ENCODE measurements at places on chromosomes 13 and 19. TPM values are rescaled to one million over a fixed set of nuclear protein-coding genes. Genes with fewer than 3 reads are reported as not detected.

DNA sequence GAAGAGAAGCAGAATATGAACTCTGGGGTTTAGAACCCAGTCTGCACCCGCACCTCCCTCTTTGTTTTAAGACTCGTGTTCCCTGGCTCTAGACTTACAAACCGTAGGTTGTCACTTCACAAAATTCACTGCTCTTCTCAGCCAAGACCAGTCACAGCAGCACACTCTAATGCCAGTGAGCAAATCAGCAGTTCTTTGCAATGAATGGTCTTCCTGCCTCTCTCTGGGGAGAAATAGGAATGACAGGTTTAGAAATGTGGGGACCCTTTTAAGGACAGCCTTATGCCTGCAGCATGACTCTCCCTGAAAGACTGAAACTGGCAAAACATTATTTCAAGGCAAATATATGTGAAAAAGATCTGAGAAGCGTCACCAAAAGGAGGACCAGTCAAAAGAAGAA lies 156.9 kb downstream of the KCTD15 start:
- peaks cover 15% of the 10 kb centered on the region for H3K27me3 ChIP-seq
- H3K27ac ChIP-seq = no peak overlapping the region
- H3K4me3 ChIP-seq = no peak overlapping the region

DNA sequence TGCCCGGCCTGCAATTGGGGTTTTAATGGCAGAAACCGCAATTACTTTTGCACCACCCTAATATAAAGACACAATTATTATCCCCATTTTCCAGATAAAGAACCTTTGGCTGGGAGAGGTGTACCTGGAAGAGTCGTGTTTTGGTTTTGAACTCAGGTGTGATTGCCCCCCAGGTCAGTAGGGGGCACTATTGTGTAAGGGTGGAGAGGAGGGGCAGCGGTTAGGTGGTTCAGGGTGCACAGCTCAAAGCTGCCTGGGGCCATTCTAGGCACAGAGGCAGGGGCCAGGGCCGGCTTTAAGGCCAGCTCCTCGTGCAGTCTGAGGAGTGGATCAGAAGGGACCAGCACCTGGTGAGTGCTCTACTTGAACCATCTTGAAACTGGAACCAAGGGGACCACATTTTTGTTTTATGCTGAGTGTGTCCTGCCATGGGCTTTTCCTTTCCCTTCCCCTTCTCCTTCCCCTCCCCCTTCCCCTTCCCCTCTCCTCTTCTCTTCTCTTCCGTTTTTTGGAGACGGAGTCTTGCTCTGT lies 5.8 kb upstream of the FCGRT start:
- no peak overlapping the region for H3K4me3 ChIP-seq
- H3K27me3 ChIP-seq = no peaks in the 10 kb centered on the region
- no peaks in the 10 kb centered on the region for H3K36me3 ChIP-seq
- no peak for DNase-seq
- no peak overlapping the region for H3K27ac ChIP-seq

DNA sequence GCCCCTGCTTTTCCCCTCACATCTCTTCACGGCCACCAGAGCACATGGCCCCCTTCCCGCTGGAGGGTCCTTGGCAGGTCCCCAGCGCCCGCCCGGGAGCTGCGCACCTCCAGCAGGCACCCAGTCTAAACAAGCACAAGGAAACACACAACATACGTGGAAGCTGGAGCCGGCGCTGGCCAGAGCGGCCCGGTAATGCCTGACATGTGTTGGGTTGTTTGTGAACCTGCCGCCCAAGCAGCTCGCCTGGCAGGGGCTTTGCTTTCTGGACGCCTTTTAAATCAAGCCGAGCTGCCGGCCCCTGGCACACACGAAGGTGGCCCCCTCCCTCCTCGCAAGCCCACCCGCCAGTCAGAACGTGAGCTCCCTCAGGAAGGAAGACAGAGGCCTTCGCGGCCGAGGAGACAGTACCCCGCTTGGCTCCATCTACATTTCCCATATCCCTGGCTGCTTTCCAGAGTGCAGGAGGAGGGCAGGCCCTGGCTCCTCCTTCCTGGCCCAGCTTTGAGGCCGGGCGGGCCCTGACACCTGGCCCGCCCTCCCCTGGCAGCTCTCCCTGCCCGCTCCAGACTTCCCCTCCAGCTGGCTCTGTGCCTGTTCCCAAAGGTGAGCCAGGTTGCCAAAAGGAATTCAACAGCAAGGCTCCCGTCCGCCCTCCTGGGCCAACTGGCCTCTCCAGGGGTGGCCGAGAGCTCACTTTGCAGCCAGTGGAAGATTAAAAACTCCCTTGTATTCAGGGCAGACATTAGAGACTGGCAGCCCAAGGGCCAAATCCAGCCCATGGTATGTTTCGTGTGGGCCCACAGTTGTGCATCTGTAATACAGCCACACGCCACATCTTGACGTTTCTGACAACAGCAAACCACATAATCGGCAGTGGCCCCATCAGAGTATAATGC lies 28.7 kb downstream of the COMP start:
- no peaks in the 10 kb centered on the region for H3K27me3 ChIP-seq
- H3K4me1 ChIP-seq = no peaks in the 10 kb centered on the region
- peaks cover 3% of the 10 kb centered on the region for H3K36me3 ChIP-seq

GRCh38 chr19:18662972-18663732 lies 20.3 kb upstream of the CRTC1 start:
- DNase-seq = no peak
- H3K4me1 ChIP-seq = peaks cover 2% of the 10 kb centered on the region
- peaks cover 1% of the 10 kb centered on the region for H3K36me3 ChIP-seq

DNA sequence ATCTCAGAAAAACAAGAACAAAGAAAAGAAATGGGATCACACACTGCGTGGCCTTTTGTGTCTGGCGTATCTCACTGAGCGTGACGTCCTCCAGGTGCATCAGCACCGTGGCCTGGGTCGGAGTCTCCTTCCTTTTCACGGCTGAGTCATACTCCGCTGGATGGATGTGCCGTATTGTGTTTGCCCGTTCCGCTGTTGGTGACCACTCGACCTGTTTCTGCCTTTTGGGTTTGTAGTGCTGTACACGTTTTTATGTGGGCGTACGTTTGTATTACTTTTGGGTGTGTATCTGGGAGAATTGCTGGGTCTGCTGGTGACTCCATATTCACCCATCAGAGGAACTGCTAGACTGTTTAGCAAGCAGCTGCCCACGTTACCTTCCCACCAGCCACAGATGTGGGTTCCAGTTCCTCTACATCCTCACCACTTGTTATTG lies 11.4 kb downstream of the ARID3A start:
- H3K36me3 ChIP-seq = peaks cover 29% of the 10 kb centered on the region
- H3K27ac ChIP-seq = peak overlapping the region; percentile 69
- no peaks in the 10 kb centered on the region for H3K27me3 ChIP-seq
- H3K4me3 ChIP-seq = no peak overlapping the region
- peaks cover 12% of the 10 kb centered on the region for H3K4me1 ChIP-seq

- H3K4me3 ChIP-seq = no peak overlapping the region
- H3K4me1 ChIP-seq = peaks cover 1% of the 10 kb centered on the region
- DNase-seq = no peak
Observed at GRCh38 chr19:16336571-16336970, 11.9 kb downstream of the KLF2 start.

- peaks cover 9% of the 10 kb centered on the region for H3K27me3 ChIP-seq
- no peak overlapping the region for H3K27ac ChIP-seq
- no peak for DNase-seq
- no peaks in the 10 kb centered on the region for H3K36me3 ChIP-seq
- H3K4me3 ChIP-seq = no peak overlapping the region
- H3K4me1 ChIP-seq = peaks cover 20% of the 10 kb centered on the region
Observed at GRCh38 chr19:16263141-16263761, 61.4 kb upstream of the KLF2 start.

DNA sequence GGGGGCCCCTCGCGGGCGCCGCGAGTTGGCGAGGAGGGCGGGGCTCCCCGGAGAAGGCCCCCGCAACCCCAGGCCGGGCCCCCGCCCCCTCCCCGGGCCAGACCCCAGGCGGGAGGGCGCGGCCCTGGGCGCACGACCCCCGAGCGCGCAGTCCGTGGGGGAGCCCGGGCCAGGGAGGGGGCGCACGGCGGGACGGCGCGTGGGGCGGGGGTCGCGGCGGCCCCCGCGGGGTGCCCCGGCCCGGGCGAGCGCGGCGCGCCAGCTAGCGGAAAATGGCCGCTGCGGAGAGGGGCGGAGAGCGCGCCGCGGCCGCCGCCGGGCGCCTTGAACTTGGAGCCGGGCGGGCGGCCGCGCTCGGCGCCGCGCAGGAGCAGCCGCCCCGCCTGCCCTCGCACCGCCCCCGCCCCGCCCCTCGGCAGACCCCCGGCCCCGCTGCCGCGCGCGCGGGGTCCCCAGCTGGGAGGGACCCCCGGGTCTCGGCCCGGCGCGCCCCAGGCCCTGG lies 6.4 kb upstream of the NFIC start:
- H3K4me3 ChIP-seq = no peak overlapping the region
- peaks cover 3% of the 10 kb centered on the region for H3K4me1 ChIP-seq
- peaks cover 83% of the 10 kb centered on the region for H3K27me3 ChIP-seq
- H3K36me3 ChIP-seq = no peaks in the 10 kb centered on the region

- H3K27ac ChIP-seq = peak overlapping the region; percentile 48
- peak overlapping the region; percentile 61 for H3K4me3 ChIP-seq
- H3K36me3 ChIP-seq = no peaks in the 10 kb centered on the region
- H3K27me3 ChIP-seq = no peaks in the 10 kb centered on the region
Observed at GRCh38 chr19:41376998-41377365, 649 bp downstream of the TMEM91 start.

- no peaks in the 10 kb centered on the region for H3K36me3 ChIP-seq
- no peak for DNase-seq
- H3K4me3 ChIP-seq = no peak overlapping the region
- no peaks in the 10 kb centered on the region for H3K27me3 ChIP-seq
- no peak overlapping the region for H3K27ac ChIP-seq
Observed at GRCh38 chr19:13212759-13213330, 62.6 kb downstream of the IER2 start.

DNA sequence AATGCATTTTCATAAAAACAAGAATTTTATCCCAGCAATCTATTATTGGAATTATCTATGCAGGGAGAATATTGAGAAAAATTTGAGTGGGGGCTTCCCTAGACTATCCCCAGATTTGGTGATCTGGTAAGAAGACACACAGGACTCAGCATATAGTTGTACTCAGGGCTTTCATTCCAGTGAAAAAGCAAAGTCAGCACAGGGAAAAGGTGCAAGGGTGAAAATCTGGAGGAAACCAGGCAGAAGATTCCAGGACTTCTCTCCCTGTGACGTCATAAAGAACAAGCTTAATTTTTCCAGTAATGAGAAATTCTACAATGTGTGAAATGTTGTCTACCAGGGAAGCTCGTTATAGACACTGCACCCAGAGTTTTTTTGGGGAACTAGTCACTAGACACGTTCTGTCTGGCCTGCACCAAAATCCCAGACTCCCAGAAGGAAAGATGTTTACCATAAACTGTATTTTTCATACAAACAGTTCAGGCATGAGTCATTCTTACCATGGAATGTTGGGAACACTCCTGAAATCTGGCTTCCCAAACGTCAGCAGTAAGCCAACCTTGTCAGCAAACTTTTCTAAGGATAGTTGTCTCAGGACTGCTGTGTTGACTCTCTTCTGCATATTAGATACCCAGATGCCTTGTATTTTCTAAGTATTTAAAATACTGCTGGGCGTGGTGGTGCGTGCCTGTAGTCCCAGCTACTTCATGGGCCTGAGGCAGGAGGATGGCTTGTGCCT lies 107.4 kb downstream of the DNAJC3 start:
- no peak overlapping the region for H3K27ac ChIP-seq
- H3K36me3 ChIP-seq = peaks cover 20% of the 10 kb centered on the region
- no peak for DNase-seq
- H3K4me1 ChIP-seq = peaks cover 6% of the 10 kb centered on the region
- no peaks in the 10 kb centered on the region for H3K27me3 ChIP-seq

DNA sequence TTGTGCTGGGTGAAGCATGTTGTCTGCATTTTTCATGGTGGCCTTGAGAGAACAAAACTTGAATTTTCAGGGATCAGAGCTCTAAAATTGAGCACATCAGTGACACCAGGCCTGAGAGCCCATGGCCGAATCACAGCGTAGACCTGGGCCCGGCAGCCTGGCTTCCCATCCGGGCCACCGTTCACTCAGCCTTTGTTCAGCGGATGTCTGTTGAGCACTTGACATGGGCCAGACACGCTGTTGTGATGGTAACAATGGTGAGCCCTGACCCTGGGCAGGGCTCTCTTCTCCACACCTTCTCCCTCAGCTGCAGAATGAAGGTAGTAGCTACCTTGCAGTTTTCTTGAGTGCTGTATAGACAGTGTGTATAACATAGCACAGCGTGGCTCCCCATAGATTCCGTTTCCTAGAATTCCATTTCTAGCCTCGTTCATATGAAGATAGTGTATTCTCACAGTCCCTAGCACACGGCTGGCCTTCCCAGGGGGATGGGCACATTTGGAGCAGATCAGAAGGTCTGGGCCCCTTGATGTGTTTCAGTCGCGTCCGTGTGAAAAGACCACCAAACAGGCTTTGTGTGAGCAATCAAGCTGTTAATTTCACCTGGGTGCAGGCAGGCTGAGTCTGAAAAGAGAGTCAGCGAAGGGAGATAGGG lies 75.3 kb downstream of the RAB20 start:
- peaks cover 5% of the 10 kb centered on the region for H3K36me3 ChIP-seq
- no peak overlapping the region for H3K4me3 ChIP-seq
- DNase-seq = no peak

GRCh38 chr19:50467566-50467965 lies 8.7 kb upstream of the EMC10 start:
- no peak for DNase-seq
- H3K36me3 ChIP-seq = no peaks in the 10 kb centered on the region
- no peak overlapping the region for H3K27ac ChIP-seq
- H3K27me3 ChIP-seq = no peaks in the 10 kb centered on the region
- H3K4me1 ChIP-seq = peaks cover 4% of the 10 kb centered on the region
- no peak overlapping the region for H3K4me3 ChIP-seq

DNA sequence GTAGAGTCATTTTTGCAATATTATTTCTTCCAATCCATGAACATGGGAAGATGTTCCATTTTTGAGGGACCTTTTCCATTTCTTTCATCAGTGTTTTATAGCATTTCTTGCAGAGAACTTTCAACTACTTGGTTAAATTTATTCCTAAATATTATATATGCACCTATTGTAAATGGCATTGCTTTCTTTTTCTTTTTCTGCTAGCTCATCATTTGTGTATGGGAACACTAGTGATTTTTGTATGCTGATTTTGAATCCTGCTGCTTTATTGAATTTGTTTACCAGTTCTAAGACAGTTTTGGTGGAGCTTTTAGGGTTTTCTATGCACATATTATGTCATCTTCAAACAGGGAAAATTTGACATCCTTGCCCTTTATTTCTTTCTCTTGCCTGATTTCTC lies 7.2 kb upstream of the CYP4F2 start:
- H3K27me3 ChIP-seq = no peaks in the 10 kb centered on the region
- no peak overlapping the region for H3K27ac ChIP-seq
- DNase-seq = no peak
- peaks cover 2% of the 10 kb centered on the region for H3K36me3 ChIP-seq

DNA sequence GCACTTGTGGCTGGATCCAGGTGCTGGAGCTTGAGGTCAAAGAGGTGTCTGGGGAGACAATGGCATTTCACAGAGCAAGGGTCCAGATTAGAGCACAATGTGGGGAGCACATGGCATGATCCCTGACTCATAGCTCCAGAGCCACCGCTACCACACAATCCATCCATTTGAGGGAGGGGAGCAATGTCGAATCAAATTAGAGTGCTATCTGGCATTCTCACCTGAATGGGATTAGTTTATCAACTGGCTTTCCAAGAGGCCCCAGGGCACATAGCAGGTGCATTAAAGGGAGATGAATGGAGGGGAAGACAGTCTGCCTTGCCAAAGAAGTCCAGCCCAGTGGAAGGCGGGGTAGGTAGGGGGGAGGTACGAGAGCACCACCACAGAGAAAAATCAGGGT lies 194.4 kb upstream of the GPR12 start:
- DNase-seq = no peak
- no peak overlapping the region for H3K4me3 ChIP-seq
- no peak overlapping the region for H3K27ac ChIP-seq
- H3K27me3 ChIP-seq = no peaks in the 10 kb centered on the region
- H3K36me3 ChIP-seq = no peaks in the 10 kb centered on the region

IGFL2 gene
- not detected for total RNA-seq

TMEM147 gene
- 95.2 TPM for total RNA-seq

KLC3 gene
- total RNA-seq = 1.1 TPM

EFNA2 gene
- total RNA-seq = 23.8 TPM

KLK8 gene
- not detected for total RNA-seq

ZNF667 gene
- total RNA-seq = not detected

MICOS13 gene
- 28.1 TPM for total RNA-seq
